ENCODE measurements at places on chromosomes 1 and 21.
A peak's percentile ranks its signal among the peaks of the same experiment; 100 is the strongest.

DNA sequence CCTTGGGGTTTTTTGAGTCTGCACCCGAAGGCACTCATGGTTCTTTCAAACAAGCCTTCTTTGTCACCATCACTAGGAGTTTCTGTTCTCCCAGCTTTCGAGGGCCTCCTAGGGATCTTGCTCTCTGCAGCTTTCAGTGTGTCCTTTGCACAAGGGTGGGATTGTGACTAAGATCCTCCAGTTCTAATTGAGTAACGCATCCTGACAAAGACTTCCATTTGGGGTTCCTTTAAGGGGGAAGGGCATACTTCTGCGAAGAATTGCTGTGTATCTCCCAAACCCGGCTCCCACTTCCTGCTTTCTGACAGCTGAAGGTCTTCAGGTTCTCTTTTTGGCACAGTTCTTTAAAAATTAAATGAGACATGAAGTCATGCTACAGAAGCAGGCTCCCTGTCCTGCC lies 139.4 kb downstream of the EDEM3 start:
- no peak for DNase-seq

- DNase-seq: no peak
Observed at GRCh38 chr21:34639882-34640788, 25.2 kb upstream of the RCAN1 start.

DNA sequence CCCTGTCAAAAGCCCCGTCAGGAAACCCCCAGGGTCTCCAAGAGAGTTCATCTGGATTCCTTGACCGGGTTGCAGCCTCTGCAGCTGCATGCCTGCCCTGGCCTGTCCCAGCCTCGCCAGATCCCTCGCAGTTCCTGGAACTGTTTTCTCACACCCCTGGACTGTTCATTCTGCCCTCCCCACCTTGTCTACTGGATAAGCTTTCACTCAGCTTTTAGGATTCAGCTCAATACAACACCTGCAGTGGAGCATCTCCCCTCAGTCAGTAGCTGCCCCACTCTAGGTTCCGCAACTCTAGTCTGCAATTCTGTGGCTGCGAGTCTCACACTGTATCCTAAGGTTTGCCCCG lies 67.2 kb downstream of the FAM163A start:
- DNase-seq: no peak

GRCh38 chr1:180156631-180157091 lies 2.0 kb downstream of the QSOX1 start:
- no peak for DNase-seq

GRCh38 chr1:36486439-36487335 lies 4.0 kb upstream of the CSF3R start:
- no peak for DNase-seq

DNA sequence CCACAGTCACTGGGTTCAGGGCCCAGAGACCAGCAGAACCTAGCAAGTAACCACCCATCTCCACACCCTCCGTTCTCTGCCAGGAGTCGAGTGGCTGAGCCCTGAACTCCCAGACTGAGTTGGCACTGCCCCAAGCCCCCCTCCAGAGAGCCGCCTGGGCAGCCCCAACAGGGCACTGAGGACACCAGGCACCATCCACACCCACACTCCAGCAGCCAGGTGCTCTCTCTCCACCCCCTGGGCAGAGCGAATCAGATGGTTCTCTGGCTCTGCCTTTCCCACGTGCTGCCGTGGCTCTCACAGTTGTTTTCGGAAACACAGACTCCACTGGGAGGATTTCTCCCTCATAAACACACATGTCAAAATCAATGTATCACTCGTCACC lies 13.6 kb downstream of the WDR4 start:
- DNase-seq: no peak

DNA sequence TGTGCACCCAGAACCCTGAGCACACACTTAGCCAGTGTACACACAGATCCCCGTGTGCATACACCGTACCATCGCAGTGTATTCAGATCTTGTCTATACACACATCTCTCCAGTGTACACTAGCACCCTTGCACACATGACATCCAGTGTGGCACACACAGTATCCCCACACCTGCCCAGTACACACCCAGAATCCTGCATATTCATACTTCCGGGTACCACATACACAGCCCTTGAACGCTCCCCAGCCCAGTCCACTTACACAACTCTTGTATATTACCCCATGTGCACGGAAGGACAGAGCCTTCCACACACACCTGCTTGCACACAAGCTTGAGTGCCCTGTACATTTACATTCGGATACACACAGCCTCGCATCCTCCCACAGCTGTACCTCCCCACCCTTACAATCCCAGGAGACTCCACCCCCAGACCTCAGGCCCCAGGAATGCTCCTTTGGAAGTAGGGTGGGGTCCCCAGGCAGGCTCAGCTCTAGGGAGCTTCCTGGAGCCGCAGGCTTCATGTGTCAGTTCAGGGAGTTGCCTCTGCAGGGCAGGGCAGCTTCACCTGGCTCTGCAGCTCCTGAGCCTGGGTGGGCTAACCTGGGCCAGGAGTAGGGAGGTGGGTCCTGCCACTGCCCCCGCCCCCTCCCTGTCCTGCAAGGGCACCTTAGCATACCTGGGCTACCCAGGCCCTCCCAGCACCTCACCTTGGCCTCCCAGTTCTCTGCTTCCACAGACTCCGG lies 46.2 kb downstream of the AHDC1 start:
- DNase-seq: no peak

- no peak for DNase-seq
Observed at GRCh38 chr21:42616941-42617340, 36.5 kb upstream of the PDE9A start.

DNA sequence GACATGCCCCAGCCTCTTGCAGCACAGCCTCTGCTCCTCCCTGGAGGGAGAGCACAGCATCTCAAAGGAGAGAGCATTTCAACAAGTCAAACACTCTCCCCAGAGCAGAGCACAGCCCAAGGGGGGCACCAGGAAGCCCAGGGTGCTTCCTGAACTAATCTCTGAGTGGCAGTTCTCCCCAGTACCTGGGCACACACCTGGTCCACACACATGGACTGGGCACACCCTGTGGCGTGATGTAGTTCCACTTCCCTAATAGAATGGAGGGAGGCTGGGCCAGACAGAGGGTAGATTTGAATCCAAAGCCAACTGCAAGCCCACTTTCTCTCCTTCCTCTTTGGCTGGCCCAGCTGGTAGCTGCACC lies 55.5 kb downstream of the CD46 start:
- DNase-seq: no peak

DNA sequence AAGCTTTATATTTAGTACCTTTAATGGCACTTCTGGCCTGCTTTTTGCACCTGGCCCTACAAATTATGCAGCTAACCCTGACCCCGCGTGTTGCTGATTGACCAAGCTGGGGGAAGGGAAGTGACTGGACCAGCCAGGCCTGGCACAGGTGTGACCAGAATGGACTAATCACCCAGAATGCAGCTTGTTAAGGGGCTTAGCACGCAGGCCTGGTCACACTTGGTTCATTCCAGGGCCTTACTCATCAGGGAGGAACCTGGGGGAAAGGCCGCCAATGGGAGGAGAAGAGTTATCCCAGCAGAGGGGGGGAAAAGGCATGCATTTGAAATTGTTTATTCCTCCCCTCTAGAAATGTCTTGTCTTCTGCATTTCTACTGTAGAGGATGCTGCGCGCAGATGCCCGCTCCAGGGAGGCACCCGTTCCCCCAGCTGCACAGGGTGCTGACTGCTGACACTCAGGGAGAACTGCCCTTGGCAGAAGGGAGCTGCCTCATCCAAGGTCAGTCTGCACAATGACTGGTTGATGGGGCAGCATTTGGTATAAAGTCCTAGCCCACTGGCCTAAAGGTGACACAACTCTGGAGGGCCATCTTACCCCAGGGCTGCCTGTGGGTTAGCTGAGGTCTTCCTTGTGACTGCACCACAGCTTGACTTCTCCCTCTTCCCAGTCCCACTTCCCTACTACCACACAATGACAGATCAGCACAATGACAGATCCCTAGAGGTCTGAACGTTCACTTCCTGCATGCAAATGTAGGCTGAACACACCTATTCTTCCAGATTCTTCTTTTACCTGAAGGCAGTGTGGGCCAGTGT lies 29.0 kb downstream of the DHCR24 start:
- DNase-seq: no peak

GRCh38 chr1:66231217-66231616 lies 302.7 kb upstream of the SGIP1 start:
- DNase-seq: no peak

- DNase-seq: no peak
Observed at GRCh38 chr1:178743801-178744200, 18.8 kb downstream of the RALGPS2 start.

GRCh38 chr1:22739648-22740385 lies 29.2 kb downstream of the EPHB2 start:
- no peak for DNase-seq

DNA sequence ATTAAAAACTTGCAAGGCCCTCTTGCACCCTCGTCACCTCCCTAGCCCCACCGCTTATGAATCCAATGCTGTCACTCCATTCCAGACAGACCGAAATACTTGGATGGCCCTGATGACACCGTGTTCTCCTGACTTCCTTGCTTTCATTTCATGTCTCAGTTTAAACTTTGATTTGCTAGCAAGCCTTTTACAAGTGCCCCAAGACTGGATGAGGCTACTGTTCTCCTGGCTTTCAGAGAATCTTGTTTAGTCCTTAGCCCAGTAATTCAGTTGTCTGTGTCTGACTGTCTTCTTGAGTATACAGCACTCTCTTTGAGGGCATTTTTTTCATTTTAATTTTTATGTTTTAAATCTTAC lies 824 bp upstream of the IFI44L start:
- no peak for DNase-seq

- peak; percentile 63 for DNase-seq
Observed at GRCh38 chr1:227315629-227316346, 2.5 kb downstream of the CDC42BPA start.

- DNase-seq: peak; percentile 55
Observed at GRCh38 chr1:24385160-24385940, 28.2 kb downstream of the STPG1 start.

- DNase-seq: no peak
Observed at GRCh38 chr1:17218939-17219338, 14.0 kb downstream of the PADI1 start.

DNA sequence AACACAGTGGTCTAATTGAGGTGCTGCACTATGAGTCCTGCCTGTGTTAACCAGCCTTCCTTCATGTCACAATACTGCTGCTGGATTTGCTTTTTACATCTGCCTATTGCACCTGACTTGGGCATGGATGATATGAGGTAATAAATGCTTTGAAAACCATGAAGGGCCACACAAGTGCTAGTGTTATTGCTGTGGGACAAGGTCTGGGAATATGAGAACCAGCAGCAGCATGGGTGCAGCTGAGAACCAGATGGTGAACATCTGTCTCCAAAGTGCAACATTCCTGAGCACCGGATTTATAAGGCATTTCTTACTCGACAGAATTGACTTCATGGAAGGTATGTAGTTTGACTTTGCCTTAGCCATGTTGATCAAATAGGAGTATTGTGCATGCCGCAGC lies 16.6 kb downstream of the TRIM45 start:
- no peak for DNase-seq

- no peak for DNase-seq
Observed at GRCh38 chr1:74223453-74223852, 11.7 kb upstream of the TNNI3K start.

DNA sequence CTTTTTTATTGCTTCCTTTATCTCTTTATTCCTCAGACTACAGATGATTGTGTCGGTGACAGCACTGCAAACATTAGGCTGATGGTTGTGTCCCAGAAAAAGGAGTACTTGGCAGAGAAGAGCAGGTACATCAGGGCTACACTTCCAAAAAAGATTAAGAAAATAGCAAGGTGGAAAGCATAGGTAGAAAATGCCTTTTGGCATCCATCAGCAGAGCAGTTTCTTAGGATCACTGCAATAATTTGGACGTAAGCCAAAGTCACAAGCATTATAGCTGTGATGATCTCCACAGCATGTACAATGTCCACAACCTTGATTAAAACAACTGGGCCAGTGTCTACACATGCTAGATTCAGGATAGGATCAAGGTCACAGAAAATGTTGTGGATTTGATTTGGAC lies 5.9 kb downstream of the OR6K2 start:
- no peak for DNase-seq

DNA sequence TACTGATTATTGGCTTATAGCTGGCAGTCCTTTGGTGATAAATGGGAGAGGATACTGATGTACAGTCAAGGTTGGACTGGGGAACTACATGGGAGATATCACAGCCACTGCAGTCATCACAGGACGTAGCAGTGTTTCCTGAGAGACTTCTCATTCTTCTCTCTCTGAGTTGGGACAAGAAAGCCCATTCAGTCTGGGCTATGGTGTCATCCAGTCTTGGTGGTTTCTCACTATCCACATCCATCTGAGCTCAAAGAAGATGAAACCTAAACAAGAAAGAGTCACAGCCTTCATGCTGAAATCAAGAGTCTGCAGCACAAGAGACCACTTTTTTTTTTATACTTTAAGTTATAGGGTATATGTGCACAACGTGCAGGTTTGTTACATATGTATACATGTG lies 12.8 kb upstream of the CD53 start:
- DNase-seq: no peak

DNA sequence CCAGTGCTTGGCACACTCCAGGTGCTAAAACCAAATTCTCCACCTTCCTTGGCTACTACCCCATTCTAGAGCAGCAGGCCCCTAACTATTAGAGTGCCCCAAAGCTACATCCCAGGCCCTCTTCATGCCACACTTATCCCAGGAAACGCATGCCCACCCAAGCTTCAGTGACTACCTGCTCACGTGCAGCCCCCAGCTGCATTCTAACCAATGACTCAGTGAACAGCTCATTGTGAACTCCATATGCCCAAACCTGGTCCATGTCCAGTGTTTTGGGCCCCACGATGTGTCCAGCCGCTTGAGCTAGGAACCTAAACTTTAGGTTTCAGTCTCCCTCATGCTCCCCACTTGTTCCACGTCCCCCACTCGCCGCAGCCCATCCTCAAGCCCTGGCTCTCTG lies 41.5 kb downstream of the NKAIN1 start:
- no peak for DNase-seq

- no peak for DNase-seq
Observed at GRCh38 chr21:33857846-33858666, 57.5 kb downstream of the ATP5PO start.

GRCh38 chr1:227343727-227344551 lies 25.6 kb upstream of the CDC42BPA start:
- peak; percentile 19 for DNase-seq

DNA sequence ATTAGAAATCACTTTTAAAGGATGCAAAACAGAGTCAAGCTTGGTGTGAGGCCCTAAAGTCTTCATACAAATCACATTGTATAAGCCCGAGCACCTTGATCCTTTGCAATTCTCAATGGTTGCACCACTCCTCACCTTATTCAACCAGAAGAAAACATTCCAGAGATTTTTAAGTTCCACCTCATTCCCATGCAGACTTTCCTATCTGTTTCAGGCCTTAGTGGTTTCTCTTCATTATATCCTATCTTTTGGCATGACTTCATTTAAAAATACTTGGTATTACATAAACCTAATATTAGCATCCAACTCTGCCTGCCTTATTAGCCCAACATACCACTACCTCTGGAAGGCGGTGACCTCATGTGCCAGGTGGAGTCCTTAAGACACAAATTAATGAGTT lies 9.3 kb upstream of the GREM2 start:
- no peak for DNase-seq

- DNase-seq: no peak
Observed at GRCh38 chr1:71510725-71511124, 429.9 kb upstream of the ZRANB2 start.

- DNase-seq: no peak
Observed at GRCh38 chr1:31409946-31410858, 2.8 kb upstream of the SERINC2 start.

Measured in HAP-1 (cell line).